A549 (cell line): ENCODE measurements at places on chromosomes 3 and 15.

- DNase-seq: no peak
Observed at GRCh38 chr15:70491201-70491621, 272.1 kb downstream of the UACA start.

DNA sequence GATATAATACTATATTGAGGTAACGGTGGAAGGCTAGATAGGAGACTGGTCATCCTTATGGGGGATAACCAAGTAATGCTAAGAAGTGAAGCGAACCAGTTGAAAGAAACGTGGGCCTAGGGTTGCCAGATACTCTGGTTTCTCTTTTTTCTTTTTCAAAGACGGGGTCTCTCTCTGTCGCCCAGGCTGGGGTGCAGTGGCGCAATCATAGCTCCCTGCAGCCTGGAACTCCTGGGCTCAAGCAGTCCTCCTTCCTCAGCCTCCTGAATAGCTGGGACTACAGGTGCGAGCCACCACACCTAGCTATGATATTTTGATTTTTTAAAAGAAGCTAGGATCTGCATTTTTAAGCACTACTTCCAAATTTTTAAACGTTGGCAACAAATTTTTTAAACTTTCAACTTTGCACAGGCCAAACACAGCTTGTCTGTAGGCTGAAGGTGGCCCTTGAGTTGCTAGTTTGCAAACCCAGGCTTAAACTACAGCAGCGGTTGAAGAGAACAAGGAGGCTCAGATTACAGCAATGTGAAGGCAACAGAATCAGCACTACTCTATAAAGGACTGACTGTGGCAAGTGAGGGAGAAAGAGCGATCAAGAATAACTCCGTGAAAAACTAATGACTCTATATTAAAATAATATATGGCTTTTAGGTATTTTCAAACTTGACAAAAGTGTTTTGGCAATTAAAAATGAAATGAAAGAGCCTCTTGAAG lies 1.2 kb upstream of the RUBCN start:
- no peak for DNase-seq

DNA sequence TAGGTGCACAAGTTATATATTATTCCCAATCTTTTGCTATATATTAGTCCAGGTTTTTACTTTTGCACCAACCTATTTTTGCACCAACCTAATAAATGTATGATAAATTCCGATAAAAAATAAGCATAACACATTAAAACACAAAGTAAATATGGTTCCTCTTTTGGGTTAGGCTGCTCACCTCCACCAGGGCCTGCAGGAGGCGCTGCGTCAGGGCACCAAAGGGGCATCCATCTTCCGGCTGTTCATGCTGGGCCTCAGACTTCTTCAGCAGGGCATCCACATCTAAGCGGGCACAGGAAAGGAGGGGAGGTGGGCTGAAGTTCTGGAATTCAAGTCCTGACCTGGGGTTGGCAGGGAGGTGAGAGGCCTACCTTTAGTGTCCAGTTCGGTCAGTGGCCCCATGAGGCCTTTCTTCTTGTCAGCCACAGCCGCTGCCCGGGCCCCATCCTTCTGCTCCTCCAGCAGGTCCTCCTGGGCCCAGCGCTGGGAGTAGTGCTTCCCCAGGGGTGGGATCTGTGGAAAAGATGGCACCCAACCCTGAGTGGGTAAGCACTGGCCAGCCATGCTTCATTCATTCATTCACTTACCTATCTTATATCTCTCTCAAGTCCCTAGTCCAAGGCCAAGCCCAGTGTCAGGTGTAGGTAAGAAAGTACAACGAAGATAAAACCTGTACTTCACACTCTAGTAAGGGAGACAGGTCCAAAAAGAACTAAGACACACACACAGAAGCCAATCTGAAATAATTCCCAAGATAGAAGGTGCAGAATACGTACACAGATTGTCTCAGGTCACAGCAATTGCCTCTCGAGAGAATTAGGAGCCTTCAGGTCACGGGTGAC lies 5.2 kb downstream of the TADA3 start:
- DNase-seq: no peak

DNA sequence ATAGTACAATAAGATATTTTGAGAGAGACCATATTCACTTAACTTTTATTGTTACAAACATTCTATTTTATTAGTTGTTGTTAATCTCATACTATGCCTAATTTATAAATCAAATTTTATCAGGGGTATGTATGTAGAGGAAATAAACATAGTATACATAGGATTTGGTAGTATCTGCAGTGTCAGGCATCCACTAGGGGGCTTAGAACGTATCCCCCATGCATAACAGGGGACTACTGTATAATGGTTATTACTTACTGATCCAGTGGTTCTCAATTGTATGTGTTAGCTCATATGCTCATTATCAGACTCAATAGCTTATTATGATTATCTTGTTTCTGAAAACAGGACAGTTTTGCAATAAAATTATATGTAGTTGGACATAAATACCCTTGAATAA lies 27.6 kb downstream of the CMC1 start:
- DNase-seq: peak; percentile 4

DNA sequence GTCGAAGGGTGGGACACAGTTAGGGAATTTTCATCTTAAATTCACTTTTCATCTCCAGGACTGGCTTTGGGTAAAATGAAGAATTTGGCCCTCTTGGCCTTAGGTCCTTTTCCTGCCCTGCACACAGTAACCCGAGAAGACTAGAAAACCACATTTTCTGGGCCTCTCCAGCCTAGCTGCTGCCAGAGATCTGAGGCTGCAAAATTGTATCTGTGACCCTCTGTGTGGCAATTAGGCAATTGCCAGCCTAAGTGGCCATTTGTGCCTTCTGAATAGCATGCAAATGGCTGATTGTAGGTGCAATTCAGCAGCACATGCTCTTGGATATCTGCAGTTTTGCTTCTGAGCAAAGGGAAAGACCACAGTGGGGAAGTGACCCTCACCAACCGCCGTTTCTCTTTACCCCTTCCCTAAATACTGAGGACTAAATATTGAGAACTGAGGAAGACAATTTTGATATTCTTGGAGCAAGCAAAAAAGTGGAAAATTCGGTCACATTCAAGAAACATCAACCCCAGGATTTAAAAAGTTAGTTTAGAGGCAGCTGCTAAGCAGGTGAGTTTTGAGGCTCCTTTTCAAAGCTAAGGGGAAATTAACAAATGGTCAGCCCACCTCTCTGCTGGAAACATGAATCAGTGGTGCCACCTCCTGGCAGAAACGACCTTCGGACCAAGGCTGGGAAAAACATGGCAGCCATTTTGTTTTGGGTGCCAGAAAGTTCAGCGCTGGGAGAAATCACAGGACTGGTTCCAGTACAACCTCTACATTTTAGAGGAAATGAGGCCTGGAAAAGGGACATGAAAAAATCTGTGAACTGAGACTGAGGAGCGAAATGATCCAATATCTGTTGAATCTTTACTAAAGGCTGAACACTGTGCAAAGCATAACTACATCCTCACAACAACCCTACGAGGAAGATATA lies 56.6 kb upstream of the PRTG start:
- peak; percentile 59 for DNase-seq

DNA sequence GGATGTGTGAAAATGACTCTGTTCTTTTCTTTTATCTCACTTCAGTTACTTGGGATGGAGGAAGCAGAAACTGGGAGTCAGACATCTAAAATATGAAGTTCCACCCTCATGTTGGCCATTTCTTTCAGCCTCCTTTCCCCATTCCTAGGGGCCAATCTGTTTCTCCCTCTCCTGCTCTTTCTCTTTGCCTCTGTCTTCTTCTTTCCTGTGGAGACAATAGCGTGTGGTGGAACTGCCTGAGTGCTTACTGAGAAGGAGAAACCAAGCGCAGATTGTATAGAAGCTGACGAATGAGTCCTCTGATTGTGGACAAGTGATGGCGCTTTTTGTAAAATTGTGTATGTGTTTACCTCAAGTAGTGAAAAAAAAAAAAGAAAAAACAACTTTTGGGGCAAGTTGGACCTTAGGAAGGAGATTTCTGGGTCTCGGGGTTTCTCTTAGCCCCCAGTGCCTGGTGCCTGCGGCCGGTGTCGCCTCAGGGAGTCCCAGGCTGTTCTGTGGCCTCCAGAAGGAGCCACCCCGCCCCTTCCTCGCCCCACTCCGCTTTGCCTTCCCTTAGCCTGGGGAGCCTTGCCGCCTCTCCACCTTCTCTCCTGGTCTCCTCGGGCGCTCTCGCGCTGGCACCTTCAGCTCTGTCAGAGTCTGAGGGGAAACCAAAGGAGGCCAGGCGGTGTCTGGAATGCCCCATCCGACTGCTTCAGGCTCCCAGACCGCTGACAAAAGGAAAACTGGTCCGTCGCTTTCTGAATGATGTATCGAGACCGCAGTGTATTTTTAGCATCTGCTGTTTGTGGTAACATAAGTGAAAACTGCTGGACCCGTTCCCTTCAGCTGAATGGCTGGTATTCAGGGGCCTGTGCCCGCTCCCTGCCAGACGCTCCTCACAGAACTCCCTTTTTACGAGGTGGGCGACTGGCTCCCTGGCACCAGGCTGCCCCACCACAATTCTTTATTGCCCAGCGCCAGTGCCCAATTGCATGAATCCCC lies 30.1 kb downstream of the SCG5 start:
- DNase-seq: no peak

DNA sequence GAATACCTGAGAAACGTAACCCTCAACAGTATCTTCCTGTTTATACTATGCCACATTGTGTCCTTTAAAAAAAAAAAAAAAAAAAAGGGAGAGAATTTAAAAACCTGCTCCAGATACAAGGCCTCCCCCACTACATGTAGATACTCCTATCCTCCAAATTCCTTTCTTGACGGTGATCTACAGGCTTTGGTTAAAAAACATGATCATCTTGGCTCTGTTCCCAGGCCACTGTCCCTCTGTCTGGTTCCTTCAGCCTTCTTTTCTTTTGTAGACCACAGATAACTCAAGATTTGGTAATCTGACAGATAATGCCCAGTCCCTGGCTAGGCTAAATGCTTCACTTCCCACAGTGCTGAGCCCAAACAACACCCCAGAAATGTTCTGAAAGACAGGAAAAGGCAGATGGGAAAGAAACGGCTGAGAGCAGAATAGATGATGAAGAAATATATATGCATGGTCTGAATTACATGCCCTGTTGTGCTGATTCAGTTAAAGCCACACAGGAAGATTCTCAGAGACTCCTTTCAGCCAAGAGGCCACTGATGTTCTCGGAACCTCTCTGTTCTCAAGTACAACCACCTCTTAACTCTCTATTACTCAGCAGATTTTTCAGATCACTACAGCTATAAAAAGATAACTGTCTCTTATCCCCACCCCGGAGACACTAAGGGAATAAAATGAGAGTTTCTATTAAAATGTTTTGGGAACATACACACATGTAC lies 48.3 kb downstream of the NPTN start:
- no peak for DNase-seq

DNA sequence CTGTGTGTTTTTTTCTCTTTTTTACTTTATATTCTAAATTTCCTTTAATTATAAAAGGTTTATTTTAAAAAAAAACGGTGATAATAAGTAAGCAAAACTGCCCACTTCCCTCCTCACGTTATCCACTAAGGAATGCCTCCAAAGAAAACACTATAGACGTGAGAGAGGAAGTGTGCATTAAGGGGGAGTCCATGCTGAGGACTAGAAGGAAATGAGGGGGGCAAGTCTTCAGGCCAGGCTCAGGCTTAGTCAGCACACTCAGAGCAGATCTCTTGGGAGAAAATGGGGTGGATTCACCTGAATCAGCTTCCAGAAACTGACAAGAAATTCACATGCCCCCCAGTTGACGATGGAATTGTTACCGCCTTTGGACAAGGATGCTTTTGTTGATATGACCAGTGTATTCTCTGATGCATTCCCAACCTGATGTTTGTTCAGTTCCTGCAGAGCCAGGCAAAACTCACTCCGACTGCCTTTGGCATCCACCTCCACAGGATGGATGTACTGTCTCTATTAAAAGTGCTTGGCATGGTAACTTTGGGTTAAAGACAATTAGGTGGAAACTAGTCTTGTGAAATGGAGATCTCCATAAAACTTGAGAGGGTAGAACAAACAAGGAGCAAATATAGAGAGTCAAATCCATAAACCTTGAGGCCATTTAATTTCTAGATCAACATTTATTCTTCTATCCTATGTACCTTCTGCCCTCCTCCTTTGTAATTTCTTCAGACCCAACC lies 167.8 kb downstream of the MYRIP start:
- no peak for DNase-seq
